ENCODE measurements at places on chromosomes 13 and 19.

DNA sequence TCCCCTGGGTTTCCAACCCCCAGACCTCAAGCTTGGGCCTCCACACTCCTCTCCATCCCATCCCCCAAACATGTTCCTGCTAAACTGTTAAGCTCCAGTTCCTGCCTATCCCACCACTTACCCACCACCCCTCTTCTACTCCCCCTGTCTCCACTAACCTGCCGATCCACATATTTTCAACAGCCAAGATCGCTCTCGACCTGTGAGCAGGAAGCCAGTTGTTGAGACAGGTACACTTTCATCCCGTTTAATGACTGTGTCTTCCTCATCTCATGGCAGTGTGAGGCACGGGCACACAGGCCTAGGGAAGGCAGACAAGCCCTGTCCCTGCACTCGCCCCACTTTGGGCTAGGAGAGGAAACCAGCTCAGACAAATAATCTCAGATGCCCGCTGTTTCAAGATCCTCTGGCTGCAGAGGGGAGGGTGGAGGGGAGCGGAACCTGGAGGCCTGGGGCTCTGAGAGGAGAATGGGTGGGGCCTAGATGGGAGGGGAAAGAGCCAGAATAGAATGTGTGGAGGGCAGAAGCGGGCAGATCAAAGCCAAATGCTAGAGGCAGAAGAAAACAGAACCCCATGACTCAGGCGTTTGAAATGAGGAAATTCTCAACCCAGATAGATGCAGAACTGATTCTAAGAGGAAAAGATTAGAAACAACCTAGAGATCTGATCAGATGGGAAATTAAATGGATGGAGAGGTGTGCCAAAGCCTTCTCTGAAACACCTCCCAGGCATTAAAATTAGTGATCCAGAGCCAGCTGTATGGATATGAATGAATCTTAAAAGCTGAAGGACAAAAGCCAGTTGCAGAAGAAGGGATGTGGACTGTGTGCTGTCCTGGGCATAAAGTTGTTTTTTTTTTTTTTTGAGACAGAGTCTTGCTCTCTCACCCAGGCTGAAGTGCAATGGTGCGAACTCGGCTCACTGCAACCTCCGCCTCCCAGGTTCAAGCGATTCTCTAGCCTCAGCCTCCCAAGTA, 16.9 kb upstream of the CYP2S1 start:
- DNase-seq = no peak

GRCh38 chr19:55206664-55207500, 2.4 kb downstream of the PTPRH start:
- peak; percentile 16 for DNase-seq

GRCh38 chr19:10286803-10287737, at the start of gene ICAM4:
ICAM4 (plus strand) TSS chr19:10286955; CDS start chr19:10287013, 58 bp downstream.
- no peak for DNase-seq

DNA sequence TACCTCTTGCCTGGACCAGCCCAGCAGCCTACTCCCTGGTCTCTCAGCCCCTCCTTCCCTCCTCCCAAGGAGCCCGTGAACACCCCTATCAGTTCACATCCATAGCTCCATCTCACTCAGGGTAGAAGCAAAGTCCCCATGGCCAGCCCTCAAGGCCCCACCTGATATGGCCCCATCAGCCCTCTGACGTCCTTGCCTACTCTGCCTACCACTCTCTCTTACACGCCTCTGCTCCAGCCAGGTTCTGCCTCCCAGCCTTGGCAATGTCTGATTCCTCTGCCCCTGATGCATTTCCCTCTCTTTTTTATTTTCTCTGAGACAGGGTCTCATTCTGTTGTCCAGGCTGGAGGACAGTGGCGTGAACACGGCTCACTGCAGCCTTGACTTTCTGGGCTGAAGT, 7.9 kb upstream of the SERTAD3 start:
- DNase-seq = no peak

DNA sequence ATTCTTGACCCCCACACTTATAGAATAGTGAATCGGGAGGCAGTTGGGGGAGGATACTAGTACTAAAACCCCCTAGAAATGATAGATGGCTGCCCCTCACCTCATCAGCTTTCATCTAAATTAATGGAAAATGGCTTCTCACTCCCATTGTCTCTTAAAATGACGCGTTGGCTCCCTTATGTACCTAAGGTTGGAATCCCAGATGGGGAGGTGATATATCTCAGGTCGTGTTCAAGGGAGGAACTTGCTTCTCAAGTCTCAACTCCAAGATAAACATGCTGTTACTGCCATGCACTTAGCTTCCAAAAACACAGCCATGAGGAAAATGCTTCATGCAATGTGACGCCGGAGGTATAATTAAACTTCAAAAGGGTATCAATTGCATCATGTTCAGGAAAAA, 18.8 kb upstream of the UBE2L5 start:
- DNase-seq = no peak

DNA sequence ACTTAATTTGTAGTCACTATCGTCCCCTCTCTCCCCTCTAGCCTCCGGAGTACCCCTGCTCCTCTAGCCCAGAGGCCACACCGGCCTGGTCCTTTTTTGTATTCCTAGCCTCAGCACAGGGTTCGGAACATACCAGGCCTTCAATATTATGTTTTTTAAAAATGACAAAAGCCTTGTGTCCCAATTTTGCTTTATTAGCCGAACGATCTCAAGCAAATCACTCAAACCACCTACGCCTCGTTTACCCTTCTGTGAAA, 463 bp upstream of the POMP start:
- DNase-seq = no peak

Data from SHP77 treated with DMSO at 0.1 percent for 48 hours (cell line).